ENCODE measurements at places on chromosomes 11 and 22.
A peak's percentile ranks its signal among the peaks of the same experiment; 100 is the strongest.

- peak; percentile 18 for DNase-seq
These were observed 181.2 kb downstream of the CSNK2A3 start for GRCh38 chr11:11171854-11172253.

- no peak for DNase-seq
These were observed 127.5 kb downstream of the PKNOX2 start for GRCh38 chr11:125292100-125292499.

GRCh38 chr11:17564687-17565042 is 17.6 kb downstream of the OTOG start:
- DNase-seq, result no peak

- DNase-seq, result no peak
These were observed 67.5 kb downstream of the GAB2 start for GRCh38 chr11:78350091-78350645.

- DNase-seq, result no peak
These were observed 39.7 kb downstream of the DEUP1 start for GRCh38 chr11:93370260-93370659.

DNA sequence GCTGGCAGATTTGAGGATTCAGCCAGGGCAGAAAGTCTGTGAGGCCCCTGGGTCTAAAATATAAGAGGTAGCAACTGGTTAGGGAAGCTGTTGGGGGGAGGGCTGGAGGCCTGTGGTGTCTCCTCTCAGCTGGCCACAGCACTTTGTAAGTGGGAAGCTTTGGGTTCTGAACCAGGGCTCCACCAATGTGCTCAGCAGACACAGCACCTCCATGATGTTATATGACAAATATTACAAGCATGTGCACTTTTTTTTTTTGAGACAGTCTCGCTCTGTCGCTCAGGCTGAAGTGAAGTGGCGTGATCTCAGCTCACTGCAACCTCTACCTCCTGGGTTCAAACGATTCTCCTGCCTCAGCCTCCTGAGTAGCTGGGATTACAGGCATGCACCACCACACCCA is 8.0 kb downstream of the ARHGAP1 start:
- DNase-seq, result no peak

DNA sequence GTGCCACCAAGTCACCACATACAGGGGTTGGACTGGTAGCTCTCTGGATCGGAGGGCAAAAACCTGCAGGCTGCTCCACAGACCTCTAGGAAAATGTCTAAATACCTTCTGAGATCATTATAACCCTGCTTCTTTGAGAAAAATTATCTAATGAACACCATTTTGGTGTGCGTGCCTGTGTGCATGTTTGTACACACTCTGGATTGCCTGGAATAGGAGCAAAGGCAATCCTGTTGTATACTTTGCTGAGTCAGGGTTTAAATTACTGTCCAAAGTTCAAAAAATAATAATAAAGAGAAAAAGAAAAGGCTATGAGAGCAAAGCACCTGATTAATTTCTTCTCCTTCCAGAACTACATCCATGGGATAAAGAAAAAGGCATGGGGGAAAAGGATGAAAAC is 11.0 kb downstream of the JAML start:
- no peak for DNase-seq

DNA sequence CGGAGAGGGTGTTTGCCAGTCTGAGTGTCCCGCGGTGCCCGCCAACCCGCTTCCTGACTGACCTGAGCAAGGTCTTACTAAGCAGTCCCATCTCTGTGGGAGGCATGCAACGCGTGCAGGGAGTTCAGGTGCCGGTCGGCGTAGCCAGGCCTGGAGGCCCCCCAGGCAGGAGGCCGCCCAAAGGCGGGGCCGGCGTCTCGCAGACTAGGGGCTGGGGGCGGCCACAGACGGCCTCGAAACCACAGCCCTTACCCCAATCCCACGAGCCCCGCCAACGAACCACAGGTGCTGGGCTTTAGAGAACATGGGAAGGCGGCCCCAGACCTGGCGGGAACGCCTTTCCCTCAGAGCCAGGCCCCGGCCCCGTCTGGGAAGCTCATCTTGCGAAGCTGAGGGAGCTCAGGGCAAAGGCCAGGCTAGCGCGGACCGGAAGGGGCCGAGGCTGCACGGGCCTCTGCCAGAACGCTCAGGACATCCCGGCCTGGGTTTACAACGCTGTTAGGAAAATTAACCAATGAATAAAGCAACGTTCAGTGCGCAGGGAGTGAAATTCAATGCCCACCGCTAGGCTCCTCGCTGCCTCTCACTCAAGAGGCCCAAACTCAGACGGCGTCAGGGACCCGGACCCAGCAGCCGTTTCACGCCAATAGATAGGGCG is 2.1 kb upstream of the MTFP1 start:
- DNase-seq, result no peak

DNA sequence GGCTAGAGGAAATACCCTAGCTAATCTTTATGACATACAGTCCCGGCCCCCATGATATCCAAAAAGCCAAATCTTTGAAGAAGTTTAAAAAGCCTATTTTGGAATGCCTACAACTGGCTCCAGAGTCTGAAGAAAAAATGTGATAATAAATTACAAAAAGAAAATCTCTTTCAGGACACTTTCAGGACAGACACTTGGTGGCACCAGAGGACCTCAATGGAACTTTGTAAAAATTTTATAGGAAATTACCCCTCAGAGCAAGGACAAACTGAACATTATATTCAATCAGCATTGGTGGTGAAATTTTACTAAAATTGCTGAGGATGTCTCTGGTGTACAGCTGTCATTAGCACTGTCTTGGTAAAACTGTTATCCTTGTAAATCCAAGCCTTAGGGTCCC is 81.0 kb downstream of the CCDC73 start:
- DNase-seq, result no peak

- no peak for DNase-seq
These were observed 13.4 kb downstream of the CSF2RB start for GRCh38 chr22:36926721-36927435.

DNA sequence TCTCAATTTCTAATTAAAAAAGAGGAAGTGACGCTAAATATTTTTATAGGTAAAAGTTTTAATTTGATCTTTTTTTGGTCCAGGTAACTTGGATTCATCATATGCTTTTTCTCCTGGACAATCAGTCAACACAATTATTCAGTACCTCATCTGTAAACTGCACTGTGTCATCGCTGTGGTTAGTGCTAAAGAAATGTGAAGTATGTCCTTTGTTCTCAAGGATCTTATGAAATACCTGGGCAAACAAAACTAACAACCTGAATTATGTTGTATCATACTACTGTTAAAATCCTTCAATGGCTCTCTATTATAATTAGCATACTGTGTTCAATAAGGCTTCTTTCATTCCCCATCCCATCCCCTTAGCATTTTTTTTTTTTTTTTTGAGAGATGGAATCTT is 19.9 kb upstream of the SCN3B start:
- no peak for DNase-seq

GRCh38 chr11:64858467-64859263 is 14.2 kb upstream of the CDC42BPG start:
- DNase-seq, result peak; percentile 80

GRCh38 chr11:79461144-79461543 is 20.3 kb upstream of the TENM4 start:
- no peak for DNase-seq

GRCh38 chr11:66287211-66287888 is 1.6 kb downstream of the YIF1A start:
- no peak for DNase-seq

DNA sequence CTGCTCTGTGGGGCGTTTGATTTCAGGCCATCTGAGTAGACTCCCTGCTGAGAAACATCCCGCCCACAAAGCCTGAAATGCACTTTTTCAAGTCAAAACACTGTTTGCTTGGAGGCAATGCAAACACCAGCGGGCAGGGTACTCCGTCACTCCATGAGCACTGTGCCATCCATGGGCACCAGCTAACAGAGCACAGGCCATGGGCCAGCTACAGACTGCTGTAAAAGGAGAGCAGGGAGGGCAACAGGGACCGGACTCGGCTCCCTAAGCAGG is 16.6 kb upstream of the EFCAB6 start:
- no peak for DNase-seq

DNA sequence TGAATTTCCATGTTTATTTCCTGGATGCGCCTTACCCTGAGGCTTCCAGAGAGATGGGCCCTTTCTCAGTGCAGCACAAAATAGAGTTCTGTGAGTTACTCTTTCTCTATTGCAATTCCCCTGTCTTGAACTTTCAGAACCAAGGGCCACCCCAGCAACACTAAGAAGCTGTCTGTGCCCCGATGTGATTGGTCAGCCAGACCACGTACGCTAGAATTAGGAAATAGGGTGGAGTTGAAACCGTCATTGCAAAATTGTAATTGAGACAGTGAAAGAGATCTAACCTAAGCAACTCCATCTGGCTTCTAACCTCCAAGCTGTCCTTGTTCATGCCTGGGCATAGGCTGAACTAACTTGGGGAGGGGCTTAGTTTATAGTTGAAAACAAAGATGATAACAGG is 981.3 kb downstream of the OPCML start:
- DNase-seq, result no peak

DNA sequence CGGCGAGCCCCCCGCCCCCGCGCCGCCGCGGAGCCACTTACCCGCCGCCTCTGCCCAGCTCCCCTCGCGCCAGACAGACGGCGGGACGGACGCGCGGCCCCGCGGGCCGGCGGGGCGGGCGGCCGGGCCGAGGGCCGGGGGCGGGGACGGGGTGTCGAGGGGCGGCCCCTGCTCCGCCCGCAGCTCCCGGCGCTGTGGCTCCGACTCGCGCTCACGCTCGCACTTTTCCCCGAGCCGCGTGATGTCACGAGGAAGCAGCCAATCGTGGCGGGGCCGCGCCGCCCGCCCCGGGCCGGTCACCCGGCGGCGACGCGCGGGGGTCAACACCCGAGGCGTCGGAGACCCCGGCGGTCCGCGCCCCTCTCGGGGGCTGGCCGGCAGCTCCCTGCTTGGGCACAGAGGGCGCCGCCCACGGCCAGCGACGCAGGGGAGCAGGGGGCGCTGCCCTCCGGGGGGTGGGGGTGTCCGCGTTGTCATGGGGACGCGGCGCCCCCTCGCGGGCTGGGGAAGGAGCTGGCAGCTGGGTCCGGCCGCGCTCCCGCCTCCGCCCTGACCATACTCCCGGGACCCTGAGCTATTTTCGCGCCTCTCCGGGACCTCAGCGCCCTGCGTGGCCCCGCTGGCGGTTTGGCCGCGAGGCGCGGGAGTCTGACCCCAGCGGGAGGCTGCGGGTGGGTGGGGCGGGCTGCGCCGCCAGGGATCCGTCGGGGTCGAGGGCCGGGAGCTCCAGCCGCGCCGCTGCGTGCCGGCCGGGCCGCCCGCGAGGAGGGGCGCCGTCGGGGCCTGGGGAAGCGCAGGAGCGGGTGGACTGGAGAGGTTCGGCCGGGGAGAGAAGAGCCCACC is at the start of gene CHRM4:
Gene CHRM4 (minus strand): TSS at position 199 of the 843 bp plus-strand sequence. CDS start 5,219 bp downstream, outside the sequence.
- no peak for DNase-seq

DNA sequence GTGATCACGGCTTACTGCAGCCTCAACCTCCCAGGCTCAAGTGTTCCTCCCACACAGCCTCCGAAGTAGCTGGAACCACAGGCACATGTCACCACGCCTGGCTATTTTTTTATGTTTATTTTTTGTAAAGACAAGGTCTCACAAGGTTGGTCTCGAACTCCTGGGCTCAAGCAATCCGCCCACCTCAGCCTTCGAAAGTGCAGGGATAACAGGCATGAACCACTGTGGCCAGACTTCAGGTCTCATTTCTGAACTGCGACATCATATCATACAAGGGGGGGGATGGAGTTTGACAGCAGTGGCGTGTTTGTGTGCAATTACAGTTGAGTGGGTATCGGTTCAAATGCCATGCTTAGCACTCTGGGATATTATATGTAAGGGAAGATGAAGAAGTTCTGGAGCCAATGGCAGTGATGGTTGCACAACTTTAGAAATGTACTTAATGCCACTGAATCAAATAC is 6.9 kb downstream of the NAALADL1 start:
- no peak for DNase-seq

DNA sequence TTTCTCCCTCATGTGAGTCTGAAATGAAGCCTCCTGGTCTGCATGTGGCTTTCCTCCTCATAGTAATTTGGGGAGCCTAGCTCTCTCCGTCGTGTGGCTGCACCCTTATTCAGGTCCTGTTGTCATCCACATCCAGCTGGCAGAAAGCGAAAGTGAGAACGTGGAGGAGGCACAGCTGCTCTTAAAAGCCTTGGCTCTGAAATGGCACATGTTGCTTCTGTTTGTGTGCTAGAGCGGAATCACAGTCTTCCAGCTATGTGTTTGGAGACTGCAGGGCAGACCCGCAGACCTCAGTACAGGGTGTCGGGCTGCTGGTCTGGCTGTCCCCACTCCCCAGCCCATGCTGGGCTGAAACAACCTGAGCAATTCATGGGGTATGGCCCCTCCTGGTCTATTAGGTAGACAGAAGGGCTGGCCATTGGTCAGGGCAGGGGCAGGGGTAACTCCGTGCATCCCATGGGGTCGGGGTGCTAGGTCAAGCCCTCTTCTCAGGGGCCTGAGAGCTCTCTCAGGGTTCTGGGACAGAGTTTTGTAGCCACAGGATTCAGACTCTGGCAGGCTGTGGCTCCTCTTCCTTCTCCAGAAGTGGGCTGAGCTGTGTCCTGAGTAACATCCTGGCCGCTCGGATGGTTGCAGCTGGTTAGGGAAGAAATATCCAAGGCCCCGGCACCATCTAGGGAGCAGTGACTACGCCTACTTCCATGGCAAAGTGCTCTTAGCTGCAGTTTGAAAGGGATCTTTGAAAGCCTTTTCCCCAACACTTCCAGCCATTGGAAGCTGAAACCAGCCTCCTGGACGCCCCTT is 50.6 kb downstream of the C11orf96 start:
- no peak for DNase-seq

- DNase-seq, result no peak
These were observed 24.9 kb downstream of the SCUBE2 start for GRCh38 chr11:9066433-9066925.

DNA sequence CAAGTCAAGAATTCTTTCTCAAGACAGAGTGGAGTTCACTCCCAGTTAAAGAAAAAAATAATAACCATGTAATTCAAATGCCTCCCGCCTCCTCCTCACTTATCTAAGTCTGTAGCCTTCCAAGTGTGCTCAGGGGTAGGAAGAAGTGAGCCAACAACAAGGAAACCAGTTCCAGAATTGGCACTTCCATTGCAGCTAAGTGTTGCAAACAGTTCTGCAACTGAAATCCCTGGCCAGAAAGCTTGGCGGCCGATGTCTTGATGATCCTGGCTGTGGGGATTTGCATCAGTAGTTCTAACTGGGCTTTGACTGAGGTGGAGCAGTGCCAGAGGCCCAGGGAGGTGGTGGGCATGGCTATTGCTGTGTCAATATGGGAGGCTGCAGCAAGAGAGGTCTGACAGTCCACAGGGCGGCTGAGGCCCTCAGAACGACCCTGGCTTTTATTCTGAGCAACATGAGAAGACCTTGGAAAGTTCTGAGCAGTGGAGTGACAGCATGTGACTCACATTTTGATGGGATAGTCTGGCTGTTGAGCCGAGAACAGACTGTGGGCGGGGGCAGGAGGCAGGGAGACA is 19.2 kb downstream of the DHCR7 start:
- DNase-seq, result no peak

GRCh38 chr22:19149991-19150390 is at the start of gene GSC2:
GSC2 (minus strand) TSS chr22:19150292; CDS start chr22:19150283, 9 bp downstream.
- no peak for DNase-seq

Measured in CD8-positive, alpha-beta memory T cell (primary cell).